DMS53 (cell line): ENCODE measurements at places on chromosomes 3 and 15.
A peak's percentile ranks its signal among the peaks of the same experiment; 100 is the strongest.

DNA sequence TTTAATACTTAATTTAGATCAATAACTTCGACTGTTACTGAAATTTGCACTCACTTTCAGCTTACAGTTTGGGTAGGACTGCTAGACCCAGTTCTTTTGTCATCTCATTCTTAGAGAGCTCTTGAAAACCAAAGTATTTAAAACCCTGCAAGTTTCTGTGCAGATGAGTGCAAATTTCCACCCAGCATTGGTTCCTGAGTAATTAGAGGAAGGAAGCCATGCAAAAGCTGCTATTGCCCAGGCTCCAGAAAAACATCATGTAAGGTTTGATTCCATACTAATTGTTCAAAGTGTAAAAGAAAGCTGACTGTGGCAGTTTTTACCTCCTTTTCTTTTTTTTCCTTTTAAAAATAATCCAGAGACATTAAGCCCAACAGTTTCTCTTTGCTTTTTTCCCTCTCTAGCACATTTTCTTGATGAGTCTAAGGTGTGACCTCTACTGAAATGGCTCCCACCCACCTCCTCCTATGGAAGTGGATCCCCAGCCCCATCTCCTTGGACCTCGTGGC lies 30.3 kb downstream of the ABHD2 start:
- DNase-seq, result no peak

- DNase-seq, result no peak
Observed at GRCh38 chr15:66389098-66389858, 2.6 kb downstream of the MAP2K1 start.

- DNase-seq, result no peak
Observed at GRCh38 chr3:178472941-178473340, 63.3 kb upstream of the KCNMB2 start.

DNA sequence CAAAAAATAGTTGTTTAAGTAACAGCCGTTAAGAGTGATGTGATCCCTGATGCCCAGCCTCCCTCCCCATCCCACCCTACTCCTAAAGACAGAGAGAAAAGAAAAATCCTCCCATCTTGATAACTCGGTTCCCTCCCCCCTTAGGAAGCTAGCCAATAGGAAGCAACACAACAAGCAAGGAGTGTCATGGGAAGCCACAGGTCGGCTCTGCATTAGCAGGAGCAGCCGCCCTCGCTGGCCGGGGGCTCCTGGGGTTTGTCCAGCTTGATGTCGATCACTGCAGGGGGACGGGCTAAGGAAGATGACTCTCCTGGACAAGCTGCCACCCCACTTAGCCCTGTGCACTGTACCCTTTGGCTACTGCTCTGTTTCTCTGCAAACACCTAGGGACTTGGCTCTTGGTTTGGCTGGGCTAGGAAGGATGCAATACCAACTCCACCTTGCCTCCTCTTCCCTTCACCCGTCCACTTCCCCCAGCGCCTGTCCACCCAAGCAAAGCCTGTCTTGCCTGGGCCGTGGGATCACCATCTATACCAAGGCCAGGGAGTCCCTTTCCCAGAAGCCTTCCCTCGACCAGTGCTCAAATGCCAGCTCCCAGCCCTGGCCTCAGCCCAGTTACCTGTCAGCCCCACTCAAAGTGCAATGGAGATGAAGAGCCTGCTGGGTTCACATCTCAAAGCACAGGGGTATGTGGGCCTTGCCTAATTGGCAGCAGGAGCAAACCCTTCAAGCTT lies 23.1 kb downstream of the SRPRB start:
- peak; percentile 7 for DNase-seq

DNA sequence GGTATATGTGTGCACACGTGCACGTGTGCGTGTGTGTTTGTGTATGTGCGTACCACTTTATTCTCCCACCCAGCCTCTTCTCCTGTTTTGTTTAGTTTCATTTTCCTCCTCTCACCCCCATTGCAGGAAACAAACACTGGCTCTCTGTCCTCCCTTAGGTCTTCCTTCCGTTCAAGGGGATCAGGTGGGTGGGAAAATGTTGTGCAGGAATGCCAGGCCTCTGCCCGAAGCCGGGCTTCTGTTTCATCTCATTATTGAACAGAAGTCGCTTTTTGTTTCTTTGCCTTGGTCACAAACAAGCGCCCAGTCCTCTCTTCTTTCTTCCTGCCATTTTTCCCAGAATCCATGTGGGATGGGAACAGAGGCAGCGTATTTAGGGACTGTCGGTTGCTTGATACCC lies 69.6 kb downstream of the IGF1R start:
- no peak for DNase-seq

DNA sequence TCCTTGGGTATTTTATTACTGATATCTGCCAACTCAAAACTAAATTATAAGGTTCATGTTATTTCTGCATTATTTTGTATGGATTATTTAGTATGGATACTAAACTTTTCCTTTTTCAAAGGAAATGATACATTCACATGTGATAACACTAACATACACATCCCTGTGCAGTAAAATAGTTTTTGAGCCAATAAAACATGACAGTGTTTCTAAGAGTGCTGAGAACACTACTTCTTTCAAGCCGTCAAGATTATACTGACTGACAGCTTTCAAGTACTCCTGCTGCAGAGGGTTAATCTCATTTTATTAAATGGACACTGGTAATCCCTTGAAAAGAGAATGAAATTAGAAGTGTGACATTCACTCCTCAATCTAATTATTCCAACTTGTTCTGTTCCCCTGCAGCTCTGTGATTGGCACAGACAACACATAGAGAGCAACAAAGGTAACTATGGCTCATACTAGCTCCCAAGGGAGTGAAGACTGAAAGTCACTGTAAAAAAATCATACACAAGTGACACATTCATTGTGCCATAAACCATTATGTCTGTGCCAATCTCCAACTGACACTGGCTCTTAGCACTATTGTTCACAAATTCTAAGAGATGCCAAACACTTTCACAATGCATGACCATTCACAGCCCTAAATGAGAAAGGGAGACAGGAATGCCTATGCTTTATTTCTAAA lies 468.6 kb downstream of the SHQ1 start:
- DNase-seq, result no peak

GRCh38 chr15:65881766-65882434 lies 12.6 kb downstream of the RAB11A start:
- no peak for DNase-seq

DNA sequence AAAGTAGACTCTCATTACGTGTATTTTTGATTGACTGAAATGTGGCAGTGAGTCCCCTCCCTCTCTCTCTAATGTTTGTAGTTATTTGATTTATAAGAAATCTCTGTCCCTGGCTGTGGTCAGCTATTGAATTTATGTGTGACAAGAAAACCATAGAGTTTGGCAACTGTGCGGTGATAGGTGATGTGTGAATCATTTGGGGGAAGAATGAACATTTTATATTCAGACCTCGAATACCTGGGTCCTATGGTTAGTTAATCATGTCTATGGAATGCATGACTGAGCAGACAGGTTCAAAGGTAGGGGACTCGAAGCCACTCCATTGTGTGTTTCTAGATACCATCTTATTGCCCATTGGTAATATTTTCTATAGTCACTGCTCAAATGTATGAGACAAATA lies 712.1 kb downstream of the MECOM start:
- DNase-seq, result no peak

- no peak for DNase-seq
Observed at GRCh38 chr3:151293127-151293526, 14.8 kb upstream of the P2RY14 start.

- DNase-seq, result no peak
Observed at GRCh38 chr3:25457671-25458419, 29.8 kb downstream of the RARB start.

GRCh38 chr15:25072857-25073476 lies 118.2 kb downstream of the SNRPN start:
- no peak for DNase-seq

GRCh38 chr3:69012100-69012799 lies 1.2 kb downstream of the EOGT start:
- DNase-seq, result no peak

GRCh38 chr3:193010191-193010590 lies 92.5 kb upstream of the MB21D2 start:
- no peak for DNase-seq

DNA sequence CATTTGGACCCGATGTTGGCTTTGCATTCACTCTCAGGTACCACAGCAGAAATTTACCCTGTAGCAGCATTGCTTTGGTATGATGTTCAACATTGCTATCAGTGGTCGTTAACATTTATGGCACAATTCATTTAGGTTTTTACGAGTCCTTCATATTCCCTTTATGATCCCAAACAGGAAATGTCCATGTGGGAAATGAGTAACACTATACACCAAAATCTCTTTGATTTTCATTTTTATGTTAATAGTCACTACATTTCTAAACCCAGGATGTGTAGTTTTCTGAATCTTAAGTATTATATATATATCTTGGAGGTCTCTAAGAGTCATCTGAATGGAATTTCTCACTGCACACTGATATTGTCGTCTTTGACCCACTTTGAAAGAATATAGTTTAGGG lies 78.5 kb upstream of the RBMS3 start:
- DNase-seq, result no peak

GRCh38 chr3:145857956-145858355 lies 303.0 kb downstream of the PLOD2 start:
- peak; percentile 56 for DNase-seq

GRCh38 chr3:140341203-140341602 lies 336.7 kb upstream of the TRIM42 start:
- no peak for DNase-seq

- DNase-seq, result peak; percentile 65
Observed at GRCh38 chr15:62109982-62110851, 43.4 kb downstream of the C2CD4A start.

GRCh38 chr3:76490064-76490463 lies 549.8 kb upstream of the ROBO2 start:
- DNase-seq, result no peak

DNA sequence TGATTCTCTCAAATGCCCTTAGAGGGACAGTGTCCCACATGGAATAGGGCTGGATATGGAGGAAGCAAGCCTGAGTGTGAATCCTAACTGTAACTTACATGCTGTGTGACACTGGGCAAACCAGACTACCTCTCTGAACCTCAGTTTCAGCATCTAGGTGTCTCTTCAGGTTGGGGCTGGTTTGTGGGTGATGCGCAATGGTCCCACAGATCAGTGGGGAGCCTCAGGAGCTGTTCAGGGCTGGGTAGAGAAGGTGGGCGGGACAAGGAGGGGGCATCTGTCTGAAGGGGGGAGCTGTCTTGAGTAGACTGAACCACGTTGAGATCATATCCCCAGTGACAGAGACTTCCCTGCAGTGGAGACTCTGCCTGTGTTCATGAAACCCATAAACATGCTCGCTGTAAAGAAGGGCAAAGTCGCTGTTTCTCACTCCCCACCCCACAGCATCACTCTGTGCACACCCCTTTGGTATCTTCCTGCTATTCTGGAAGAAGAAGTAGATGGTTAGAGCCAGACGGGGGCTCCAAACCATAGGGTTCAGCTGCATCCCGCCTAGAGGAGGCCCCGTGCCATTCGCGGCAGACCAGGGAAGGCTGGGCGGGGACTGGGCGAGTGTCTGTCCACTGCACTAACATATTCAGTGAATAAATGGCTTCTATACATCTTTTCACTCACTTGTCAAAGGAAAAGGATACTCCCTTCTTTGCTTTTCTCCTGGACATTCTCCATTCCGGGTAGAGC lies 28.4 kb downstream of the SRPRB start:
- no peak for DNase-seq

DNA sequence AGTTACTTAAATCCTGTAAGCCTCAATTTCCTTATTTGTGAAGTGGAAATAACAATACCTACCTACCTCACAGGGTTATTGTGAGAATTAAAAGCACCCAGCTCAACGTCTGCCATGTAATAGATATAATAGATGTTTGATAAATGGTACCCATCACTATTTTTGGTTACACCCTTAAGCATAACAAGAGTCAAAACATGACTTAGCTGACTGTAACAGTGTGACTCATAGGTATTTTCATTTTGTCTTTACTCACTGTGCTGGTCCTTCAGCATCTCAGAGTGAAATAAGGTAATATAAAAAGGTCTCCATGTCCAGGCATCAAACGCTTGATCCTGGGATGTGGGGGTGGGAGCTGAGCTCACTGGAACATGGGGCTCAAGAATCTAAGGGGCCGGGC lies 3.1 kb downstream of the CPLX3 start:
- DNase-seq, result no peak

GRCh38 chr3:115822579-115822978 lies 199.3 kb downstream of the GAP43 start:
- peak; percentile 26 for DNase-seq
